Activated naive CD8-positive, alpha-beta T cell treated with anti-CD3 and anti-CD28 coated beads, Interleukin-2, amount 10 ng/mL, durations not matched to agents 7 days and 5 days (primary cell): ENCODE measurements at places on chromosomes 4 and X. TPM values are rescaled to one million over a fixed set of nuclear protein-coding genes. Genes with fewer than 3 reads are reported as not detected.

- H3K27ac ChIP-seq: no peak overlapping the region
- no peaks in the 10 kb centered on the region for H3K4me1 ChIP-seq
- no peak for DNase-seq
- no peak overlapping the region for H3K4me3 ChIP-seq
- H3K36me3 ChIP-seq: no peaks in the 10 kb centered on the region
- peaks cover 32% of the 10 kb centered on the region for H3K27me3 ChIP-seq
Measured at GRCh38 chr4:155675709-155676429, 9.2 kb downstream of the GUCY1A1 start.

DNA sequence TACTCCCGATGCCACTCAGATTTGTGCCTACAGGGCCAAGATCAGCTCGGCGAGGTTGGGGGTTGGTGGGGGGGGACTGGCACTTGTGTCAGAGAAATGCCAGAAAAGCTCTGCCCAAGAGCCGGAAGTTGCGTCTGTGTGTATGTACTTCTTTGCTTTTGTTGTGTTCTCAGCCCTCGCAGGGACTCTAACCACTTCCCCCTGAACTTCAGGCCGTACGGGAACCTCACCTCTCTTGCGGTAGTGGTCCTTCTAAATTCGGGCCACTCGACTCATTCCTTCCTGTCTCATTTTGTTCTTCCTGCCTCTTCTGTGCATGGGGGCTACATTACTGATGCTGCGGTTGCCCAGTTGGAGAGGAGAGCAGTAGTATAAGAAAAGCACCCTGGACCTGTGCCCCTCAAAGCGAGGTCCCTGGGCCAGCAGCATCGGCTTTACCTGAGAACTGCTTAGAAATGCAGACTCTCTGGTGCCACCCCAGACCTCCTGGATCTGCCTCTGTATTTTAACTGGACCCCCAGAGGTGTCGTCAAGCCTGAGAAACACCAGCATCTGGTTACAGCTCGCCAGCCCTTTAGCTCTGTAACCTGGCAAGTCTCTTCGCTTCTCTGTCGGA, 146.3 kb upstream of the RPS6KA3 start:
- H3K4me1 ChIP-seq: peaks cover 30% of the 10 kb centered on the region
- no peaks in the 10 kb centered on the region for H3K27me3 ChIP-seq
- peak overlapping the region; percentile 91 for H3K27ac ChIP-seq
- DNase-seq: peak; percentile 45
- H3K4me3 ChIP-seq: peak overlapping the region; percentile 75

DNA sequence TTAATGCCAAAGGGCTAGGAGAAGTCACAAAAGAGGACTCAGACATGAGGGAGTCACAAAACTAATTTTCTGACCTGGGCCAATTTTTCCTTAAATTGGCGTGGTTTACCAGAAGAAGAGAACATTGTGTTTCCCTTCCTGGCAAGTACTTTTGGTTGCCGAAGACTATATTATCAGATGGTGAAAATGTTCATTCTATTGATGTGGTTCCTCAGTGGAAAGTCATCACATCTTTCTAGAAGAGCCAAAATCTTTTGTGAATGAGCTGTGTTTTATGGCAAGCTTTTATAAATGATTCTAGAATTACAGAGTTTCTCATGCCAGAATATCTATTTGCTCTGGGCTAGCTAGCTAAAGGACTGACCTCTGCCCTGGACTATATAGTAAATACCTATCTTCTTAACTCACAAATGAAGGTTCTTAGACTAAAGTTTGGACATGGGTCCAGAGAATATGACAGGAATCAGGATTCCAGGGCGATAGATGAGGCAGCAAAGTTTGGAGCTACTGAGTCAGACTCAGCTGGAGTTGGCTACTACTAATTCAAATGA, 288.9 kb downstream of the IL1RAPL2 start:
- peaks cover 3% of the 10 kb centered on the region for H3K4me1 ChIP-seq
- H3K4me3 ChIP-seq: no peak overlapping the region
- no peak for DNase-seq
- no peak overlapping the region for H3K27ac ChIP-seq

- H3K4me3 ChIP-seq: no peak overlapping the region
- no peak overlapping the region for H3K27ac ChIP-seq
- no peaks in the 10 kb centered on the region for H3K4me1 ChIP-seq
- DNase-seq: no peak
- no peaks in the 10 kb centered on the region for H3K36me3 ChIP-seq
Measured at GRCh38 chr4:84231539-84232055, 267.5 kb downstream of the NKX6-1 start.

GRCh38 chr4:25535278-25535677, 120.4 kb upstream of the SLC34A2 start:
- no peak overlapping the region for H3K27ac ChIP-seq
- no peak for DNase-seq
- no peaks in the 10 kb centered on the region for H3K4me1 ChIP-seq
- H3K36me3 ChIP-seq: no peaks in the 10 kb centered on the region
- no peak overlapping the region for H3K4me3 ChIP-seq

DNA sequence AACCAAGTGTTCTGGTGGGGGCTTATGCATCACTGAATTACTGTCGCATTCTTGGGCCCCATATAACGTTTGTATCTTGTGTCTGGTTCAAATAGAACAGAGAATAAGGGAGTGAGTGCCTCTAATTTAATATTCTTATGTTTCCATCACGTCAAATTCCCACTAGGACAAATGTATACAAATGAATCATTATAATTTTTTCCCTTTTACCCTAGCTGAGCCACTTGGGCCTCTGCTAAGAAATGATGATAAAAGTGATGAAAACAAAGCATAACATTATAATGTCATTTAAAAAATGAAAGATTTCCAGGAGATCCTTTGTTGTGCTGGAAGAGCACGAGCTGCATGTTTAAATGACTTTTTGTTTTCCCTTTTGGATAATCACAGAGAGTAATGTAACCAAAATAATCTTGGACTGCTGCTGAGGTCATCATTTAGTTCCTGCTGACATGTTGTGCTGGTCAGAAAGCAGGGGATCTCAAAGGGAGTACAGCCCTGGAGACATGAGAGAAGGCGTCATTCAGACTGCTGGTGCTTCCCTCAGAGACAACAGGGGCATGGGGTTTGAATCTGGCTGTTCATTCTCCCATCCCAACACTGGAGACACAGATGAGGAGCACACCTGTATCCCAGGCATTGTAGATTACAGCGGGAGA, 105.1 kb upstream of the SCOC start:
- H3K4me1 ChIP-seq: no peaks in the 10 kb centered on the region
- no peak for DNase-seq

GRCh38 chr4:69896530-69897116, 34.2 kb upstream of the CSN1S1 start:
- peaks cover 3% of the 10 kb centered on the region for H3K27me3 ChIP-seq
- no peak overlapping the region for H3K27ac ChIP-seq
- H3K36me3 ChIP-seq: no peaks in the 10 kb centered on the region

DNA sequence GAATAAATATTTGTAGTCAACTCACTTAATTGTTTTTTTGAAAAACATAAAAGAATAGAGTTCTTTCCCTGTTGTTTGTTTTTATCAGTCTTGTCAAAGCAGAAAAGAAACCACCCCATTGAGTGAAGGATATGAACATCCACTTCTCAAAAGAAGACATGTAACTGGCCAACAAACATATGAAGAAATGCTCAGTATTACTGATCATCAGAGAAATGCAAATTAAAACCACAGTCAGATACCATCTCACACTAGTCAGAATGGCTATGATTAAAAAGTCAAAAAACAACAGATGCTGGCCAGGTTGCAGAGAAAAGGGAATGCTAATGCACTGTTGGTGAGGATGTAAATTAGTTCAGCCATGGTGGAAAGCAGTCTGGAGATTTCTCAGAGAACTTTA, 326.1 kb upstream of the EMCN start:
- H3K36me3 ChIP-seq: no peaks in the 10 kb centered on the region
- no peak for DNase-seq
- no peak overlapping the region for H3K4me3 ChIP-seq
- H3K4me1 ChIP-seq: no peaks in the 10 kb centered on the region
- H3K27ac ChIP-seq: no peak overlapping the region

ERCC6L gene
- 7.9 TPM for total RNA-seq

SLBP gene
- total RNA-seq: 103 TPM

ADH6 gene
- not detected for total RNA-seq
